HT1080 (cell line): ENCODE measurements at places on chromosomes 3 and 15. TPM values are rescaled to one million over a fixed set of nuclear protein-coding genes. Genes with fewer than 3 reads are reported as not detected.

The TM6SF1 gene
- total RNA-seq: not detected in 2 replicates

The GOLGA8N gene
- 0.33 and 0.80 TPM in 2 replicates for total RNA-seq

The RTP3 gene
- total RNA-seq: not detected in 2 replicates

The TFG gene
- total RNA-seq: 59.5 and 105 TPM in 2 replicates

The EPHA6 gene
- total RNA-seq: 0.10 and 0.79 TPM in 2 replicates

The C3orf33 gene
- 3.1 and 3.8 TPM in 2 replicates for total RNA-seq

The SOX14 gene
- not detected in 2 replicates for total RNA-seq

The SERPINI2 gene
- total RNA-seq: not detected in 2 replicates

The FANCI gene
- total RNA-seq: 43.2 and 54.5 TPM in 2 replicates

The NLGN1 gene
- total RNA-seq: 1.6 and 3.1 TPM in 2 replicates

The PRSS50 gene
- not detected in 2 replicates for total RNA-seq

The ATP13A4 gene
- not detected in 2 replicates for total RNA-seq

The GALNT15 gene
- total RNA-seq: 0.13 and 0.26 TPM in 2 replicates
